ENCODE measurements at places on chromosomes 2 and 18.

DNA sequence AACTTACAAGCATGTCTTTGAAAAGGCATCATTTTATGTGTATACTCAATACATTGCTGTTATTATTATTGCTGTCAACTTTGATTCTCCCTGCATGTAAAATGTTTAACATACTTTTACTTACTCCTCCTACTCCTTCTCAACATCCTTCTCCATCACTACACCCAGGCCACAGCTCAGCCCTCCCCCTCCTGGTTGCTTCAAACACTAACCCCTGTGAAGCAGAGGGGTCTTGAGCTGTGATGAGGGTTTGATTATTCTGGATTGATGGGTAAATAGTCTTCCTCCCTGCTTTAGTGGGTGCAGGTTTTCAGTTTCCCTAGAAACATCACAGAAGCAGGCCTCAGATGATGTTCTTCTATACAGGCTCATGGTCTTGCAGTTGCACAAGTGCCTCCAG, 221.0 kb downstream of the OSR1 start:
- no peak for DNase-seq

DNA sequence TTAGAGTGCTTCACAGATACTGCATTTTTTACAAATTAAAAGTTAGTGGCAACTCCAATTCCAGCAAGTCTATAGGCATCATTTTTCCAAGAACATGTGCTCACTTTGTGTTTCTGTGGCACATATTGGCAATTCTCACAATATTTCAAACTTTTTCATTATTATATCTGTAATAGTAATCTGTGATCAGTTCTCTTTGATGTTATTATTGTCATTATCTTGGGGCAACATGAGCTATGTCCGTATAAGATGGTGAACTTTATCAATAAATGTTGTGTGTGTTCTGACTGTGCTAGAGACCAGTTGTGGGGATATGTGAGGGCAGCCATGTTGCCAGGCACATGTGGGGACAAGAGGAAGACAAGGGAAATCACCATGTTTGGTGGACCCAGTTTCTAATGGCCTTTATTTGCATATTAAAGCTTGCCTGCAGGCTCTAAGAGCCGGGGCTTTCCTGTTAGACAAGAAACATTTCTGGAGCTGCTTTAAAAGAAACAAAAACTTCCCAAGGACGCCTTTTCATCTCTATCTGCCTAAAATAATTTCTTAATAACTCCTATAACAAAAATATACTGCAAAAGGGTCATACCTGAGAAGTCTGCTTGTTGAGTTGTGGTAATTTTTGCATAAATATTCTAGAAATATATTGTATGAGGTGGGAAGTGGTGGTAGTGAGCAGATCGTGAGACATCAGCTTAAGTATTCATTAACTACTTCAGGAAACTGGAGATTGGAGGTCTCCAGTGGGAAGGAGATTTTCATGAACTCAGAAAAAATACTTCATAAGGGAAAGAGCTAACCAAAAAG, 37.2 kb downstream of the KYNU start:
- no peak for DNase-seq

- DNase-seq: no peak
Observed at GRCh38 chr2:96864343-96865091, 5.4 kb downstream of the SEMA4C start.

- no peak for DNase-seq
Observed at GRCh38 chr18:79531926-79532312, 136.2 kb downstream of the NFATC1 start.

DNA sequence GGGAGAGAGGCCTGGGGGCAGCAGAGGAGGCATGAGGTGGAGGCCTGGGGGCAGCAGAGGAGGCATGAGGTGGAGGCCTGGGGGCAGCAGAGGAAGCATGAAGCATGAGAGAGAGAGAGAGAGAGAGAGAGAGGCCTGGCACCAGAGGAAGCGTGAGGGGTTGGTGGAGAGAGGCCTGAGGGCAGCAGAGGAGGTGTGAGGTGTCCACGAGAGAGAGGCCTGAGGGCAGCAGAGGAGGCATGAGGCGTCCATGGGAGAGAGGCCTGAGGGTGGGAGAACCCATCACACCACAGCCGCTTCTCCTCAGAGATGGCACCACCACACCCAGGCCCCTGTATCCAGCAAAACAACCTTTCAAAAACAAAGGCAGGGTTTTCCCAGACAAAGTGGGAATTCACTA, 55.7 kb upstream of the KCNG2 start:
- no peak for DNase-seq

- DNase-seq: peak; percentile 65
Observed at GRCh38 chr2:78077633-78078032, 555.5 kb upstream of the LRRTM4 start.

DNA sequence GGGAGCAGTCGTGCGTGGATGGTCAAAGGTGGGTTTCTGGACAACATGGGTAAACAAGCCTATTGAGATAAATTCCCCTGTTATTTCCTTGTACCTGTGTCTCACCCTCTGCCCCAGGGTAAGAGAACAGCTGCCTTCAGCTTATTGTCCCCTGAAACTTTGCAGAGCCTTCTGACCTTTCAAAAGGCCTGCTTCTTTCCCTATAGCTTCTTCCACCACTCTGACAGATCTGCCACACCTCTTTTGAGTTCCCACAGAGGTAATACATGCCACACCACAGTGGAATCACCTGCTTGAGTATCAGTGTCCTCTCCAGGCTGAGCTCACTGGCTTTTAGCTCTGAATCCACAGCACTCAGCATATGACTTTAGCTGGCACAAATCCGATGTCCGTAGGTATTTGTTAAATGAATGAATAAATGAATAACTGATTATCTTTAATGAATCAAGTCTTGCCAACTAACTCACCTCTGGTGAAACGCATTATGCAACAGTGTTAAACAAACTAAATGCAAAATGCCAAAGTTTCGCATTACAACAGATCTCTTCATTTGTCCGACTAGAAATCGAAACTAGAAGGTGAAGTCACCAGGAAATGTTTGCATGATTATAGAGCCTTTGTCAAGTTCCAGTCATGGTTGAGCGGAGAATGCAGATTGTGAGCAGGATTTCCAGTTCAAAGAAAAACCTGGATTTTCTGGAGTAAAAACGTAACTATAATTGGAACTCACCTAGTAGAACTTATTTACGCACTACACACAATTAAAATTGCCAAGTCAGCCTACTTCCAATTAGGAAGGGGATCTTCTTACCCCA, 16.4 kb downstream of the DYNAP start:
- DNase-seq: peak; percentile 77

- peak; percentile 35 for DNase-seq
Observed at GRCh38 chr2:42089340-42089925, 41.6 kb downstream of the PKDCC start.

GRCh38 chr2:101725515-101726192, 28.1 kb downstream of the MAP4K4 start:
- no peak for DNase-seq

DNA sequence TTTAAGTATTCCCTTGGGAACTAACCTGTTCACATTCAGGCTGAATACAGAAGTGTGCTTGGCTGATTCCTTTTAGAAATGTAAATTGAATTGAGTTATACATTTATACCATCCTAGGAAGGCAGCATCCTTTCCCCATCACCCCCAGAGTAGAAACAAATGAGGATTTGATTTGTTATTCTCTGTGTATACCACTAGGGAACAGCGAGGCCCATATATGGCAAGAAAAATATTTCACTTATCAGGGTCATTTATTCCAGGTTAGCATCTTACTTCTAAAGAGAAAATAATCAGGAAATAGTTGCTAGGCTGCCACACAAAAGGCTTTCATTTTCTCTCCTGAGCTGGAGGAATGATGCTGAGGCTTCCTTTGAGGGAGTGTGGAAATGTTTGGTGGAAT, 516.9 kb downstream of the PIK3C3 start:
- DNase-seq: no peak

DNA sequence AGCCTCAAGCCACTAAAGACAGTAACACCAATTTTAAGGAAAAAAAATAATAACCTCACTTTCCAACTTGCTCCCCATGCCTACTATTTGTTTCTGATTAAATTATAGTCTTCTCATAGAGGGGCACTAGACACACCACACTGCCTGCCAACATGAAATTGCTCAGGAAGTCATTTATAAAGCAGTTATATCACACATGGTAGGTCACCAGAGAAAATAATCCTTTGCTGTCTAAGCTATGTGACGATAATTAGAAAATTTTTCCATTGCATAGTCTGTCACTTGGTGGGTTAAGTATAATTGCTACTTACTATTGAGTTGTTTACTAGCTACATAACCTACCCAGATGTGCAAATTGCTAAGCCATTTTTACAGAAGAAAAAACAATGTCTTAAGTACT, 85.2 kb downstream of the INO80D start:
- peak; percentile 58 for DNase-seq

DNA sequence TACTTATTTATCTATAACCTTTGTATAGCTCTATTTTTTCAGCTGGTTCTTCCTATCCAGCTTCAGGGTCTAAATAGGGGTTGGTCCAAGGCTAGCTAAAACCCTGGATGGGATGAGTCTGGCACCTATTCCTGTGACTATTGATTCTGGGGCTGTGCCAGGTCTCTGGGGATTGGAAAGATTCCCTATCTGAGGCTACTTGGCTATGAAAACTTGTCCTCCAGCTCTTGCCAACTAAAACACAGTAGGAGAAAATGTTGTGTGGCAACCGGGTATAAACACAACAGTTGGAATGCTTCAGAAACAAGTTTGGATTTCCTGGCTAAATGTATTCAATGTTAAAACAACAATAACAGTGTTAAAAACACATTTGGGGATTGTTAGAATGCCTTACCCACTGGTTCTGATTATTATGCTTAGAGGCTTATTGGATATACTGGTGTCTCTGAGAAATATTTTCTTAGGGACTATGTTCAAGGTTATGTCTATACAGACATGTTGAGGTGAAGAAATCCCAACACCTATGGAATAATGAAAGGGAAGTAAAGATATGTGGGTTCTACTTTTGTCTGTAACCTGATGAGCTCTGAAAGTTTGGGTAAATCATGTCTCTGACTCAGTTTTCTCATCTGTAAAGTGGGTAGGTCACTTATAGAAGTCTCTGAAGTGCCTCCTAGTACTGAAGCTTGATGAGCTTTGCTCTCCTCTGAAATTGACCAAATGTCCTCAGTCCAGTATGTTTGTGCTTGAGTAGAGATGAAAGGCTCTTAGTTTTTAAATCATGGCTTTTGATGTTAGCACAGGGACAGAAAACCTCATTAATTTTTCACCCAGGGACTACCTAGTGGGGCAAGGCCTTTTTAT, 460.7 kb downstream of the MTX2 start:
- no peak for DNase-seq

- no peak for DNase-seq
Observed at GRCh38 chr2:57796527-57796926, 250.1 kb upstream of the VRK2 start.

- DNase-seq: no peak
Observed at GRCh38 chr2:226380679-226381078, 418.9 kb downstream of the IRS1 start.

GRCh38 chr2:187618813-187619212, 64.6 kb upstream of the TFPI start:
- DNase-seq: no peak

DNA sequence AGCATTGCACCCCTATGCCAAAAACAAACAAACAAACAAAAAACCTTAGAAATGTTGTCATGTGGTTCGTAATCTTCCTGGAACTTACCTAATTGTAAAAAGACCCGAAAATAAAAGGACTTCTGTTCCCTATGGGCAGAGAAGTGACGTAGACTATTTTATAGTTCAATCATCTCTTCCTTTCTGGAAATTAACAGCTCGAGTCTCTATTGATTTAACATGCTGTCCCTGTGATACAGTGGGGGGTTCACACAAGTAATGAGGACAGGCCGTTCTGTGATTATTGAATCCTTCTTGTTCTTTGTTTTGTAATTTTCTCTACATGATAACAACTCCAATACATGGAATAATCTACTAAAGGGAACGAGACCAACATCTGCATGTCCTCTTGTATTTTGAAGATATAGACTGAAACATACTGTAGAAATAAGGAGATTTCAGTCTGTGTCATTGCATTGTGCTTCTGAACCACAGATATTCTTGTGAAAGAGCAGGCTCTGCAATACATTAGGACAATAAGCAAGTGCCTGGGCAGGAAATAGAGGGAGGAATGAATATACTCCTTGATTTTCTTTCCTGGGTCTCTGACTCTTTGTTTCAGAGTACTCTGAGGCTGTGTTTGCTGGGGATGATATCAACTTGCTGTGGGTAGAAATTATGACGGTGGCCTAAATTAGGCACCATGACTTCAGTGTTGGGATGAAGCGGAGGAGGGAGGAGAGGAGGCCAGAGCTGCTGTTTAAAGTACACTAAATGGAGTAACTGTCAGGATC, 65.7 kb upstream of the PPM1B start:
- no peak for DNase-seq

DNA sequence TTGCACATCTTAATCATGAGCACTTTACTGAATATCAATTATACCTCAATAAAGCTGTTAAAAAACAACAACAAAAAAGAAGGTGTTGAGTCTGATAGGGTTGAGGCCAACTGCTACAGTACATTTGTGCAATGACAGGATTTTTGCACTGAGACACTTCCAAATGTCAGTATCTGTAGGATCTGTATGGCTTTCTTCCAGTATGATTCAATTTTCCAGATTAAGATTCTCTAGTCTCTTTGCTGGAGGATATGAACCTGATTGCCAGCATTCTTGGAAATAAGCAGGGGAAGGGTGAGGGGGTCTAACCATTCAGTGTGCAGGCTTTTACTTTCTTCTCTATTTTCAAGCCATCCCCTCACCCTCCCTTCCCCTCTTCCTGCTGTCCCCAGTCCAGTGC, 85.1 kb downstream of the SEMA4F start:
- no peak for DNase-seq

GRCh38 chr18:62710417-62710816, 4.9 kb upstream of the PHLPP1 start:
- peak; percentile 72 for DNase-seq

DNA sequence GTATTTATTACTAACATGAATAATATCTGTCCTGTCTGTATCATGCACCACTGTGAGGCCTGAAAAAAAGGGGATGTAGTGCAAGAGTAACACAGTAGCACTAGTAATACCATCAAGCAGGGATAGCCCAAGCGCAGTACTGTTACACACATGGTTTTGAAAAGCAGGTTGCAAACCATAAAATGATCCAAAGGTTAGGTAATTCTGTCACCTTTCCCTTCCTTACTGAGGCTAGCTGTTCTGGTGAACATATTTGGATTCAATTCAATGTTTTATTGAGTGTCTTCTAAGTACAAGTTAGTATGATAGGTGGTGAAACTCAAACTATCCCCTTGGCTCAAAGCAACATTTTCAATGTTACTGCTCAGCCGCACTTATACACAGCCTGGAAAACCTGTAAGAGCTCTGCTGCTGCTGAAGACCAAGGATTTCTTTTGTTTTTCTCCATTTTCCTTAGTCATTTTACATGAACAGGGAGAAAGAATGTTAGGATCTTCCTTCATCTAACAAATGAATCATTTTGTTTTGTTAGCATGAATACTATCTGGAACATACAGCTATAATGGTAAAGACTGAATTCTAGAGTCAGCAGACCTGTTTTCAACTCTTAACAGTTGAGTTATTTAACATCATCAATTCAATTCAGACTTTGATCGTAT, 102.5 kb upstream of the ITPRID2 start:
- no peak for DNase-seq

- no peak for DNase-seq
Observed at GRCh38 chr18:2114765-2115164, 456.5 kb downstream of the METTL4 start.

GRCh38 chr2:6922201-6922656, 5.0 kb downstream of the RNF144A start:
- no peak for DNase-seq

GRCh38 chr2:221673248-221673647, 101.1 kb upstream of the EPHA4 start:
- DNase-seq: no peak

GRCh38 chr18:8744038-8744437, 38.7 kb downstream of the MTCL1 start:
- DNase-seq: no peak
